ENCODE measurements at places on chromosomes 1 and 21.

GRCh38 chr1:161182214-161182613 lies 4.9 kb upstream of the B4GALT3 start:
- no peak for DNase-seq

GRCh38 chr1:81073580-81073979 lies 727.2 kb upstream of the ADGRL2 start:
- DNase-seq, result no peak

DNA sequence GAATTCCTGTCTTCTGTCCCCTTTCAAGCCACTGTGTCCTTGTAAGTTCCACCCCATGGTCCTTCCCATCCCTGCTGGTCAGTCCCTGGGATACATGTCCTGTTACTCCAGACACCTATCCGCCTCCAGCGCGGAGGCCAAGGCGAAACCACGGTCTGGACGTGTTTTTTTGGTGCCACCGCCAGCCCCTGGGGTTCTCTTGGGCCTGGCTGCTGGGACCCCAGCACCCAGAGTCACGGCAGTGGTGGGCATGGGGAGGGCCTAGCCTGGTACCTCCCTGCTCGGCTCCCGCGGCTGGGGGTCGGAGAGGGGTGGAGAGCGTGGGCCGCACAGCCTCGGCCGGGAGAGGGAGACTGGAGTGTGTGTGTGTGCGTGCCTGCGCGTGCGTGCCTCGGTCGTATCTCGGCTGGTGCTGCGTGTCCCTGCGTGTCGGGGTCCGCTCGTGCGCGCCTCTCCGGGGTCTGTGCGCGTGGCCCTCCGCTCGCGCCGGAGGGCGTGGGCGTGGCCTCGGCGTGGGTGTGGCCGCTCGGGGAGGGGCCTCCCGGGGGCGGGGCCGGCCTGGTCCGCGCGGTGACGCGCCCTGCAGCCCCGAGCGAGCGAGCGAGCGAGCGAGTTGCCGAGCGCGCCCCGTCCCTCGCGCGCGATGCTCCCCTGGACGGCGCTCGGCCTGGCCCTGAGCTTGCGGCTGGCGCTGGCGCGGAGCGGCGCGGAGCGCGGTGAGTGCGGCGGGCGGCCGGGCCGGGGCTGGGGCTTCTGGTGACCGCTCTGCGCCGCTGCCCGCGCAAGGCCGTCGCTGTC lies at the start of gene VWA1:
VWA1 (plus strand) TSS at position 585 of the 798 bp plus-strand sequence; CDS start at position 644, 59 bp downstream.
- DNase-seq, result peak; percentile 82

DNA sequence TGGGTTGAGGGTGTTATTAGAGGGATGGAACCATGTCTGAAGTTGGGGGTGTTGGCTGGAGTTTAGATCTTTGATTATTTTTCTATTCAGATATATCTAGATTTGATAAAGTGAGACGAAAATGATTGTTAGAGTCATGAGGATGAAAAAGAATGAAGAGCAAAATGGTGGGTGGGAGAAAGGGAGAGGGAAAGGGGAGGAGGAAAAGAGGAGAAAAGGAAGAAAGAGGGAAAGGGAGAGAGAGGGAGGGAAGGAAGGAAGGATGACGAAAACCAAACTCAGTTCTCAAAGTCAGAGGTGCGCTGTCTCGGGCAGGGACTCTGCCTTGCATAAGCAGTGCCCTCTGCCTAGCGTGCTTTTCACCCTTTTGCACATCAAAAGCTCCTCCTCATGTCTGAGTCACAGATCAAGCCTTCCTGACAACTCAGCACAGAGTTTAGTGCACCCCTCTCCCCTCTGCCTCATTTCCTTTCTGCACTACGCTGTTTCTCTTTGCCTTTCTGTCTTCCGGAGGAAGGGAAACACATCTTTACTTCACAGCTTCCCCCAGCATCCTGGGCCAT lies 225.8 kb upstream of the PROX1 start:
- no peak for DNase-seq

DNA sequence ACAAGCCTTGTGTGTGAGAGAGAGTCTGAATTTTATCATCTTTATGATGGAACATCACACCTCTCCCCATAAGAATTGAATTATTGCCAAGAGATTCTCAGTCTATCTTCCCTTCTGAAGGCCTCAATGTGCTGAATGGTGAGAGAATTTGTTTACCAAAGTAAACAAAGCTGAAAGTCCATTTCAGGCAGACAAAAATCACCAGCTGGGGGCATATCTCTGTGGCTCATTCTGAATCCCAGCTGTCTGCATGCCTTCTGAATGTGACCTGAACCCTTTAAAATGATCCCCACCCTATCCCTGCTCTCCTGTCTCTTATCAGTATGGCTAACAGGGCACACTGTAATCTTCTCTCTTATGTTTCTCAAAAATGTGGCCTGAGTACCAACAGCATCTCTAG lies 99.1 kb upstream of the CAMK1G start:
- DNase-seq, result no peak

- no peak for DNase-seq
These were observed 59.0 kb downstream of the SUSD4 start for GRCh38 chr1:223304931-223305330.

- DNase-seq, result peak; percentile 79
These were observed 12.9 kb downstream of the FAM177B start for GRCh38 chr1:222749927-222750326.

- no peak for DNase-seq
These were observed 114.4 kb upstream of the TNR start for GRCh38 chr1:175857756-175858155.

All from spinal cord (tissue), 10 donors.